ENCODE measurements at places on chromosomes 12 and 14.

DNA sequence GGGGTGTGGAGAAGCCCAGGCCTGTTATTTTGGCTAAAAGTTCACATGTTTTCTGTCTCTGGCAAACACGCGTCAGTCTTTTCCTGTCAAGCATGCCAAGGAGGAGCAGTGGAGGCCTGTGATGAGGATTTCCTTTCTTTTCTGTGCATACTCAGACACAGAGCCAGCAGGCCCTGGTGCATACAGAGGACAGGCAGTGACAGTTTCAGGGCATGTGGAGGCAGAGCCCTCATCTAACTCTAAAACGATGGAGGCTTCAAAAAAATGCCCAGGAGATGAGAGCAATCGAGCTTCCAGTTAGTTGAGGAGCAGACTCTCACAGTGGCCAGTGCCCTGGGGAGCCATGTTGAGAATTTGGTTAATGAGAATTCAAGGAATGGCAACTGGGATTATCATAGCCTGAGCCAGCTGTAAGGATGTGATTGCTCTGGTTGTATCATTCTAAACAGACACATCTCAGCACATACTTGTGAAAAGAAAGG, 66.5 kb downstream of the TRAFD1 start:
- no peak for DNase-seq

- no peak for DNase-seq
Observed at GRCh38 chr12:106135075-106135474, 3.7 kb downstream of the NUAK1 start.

DNA sequence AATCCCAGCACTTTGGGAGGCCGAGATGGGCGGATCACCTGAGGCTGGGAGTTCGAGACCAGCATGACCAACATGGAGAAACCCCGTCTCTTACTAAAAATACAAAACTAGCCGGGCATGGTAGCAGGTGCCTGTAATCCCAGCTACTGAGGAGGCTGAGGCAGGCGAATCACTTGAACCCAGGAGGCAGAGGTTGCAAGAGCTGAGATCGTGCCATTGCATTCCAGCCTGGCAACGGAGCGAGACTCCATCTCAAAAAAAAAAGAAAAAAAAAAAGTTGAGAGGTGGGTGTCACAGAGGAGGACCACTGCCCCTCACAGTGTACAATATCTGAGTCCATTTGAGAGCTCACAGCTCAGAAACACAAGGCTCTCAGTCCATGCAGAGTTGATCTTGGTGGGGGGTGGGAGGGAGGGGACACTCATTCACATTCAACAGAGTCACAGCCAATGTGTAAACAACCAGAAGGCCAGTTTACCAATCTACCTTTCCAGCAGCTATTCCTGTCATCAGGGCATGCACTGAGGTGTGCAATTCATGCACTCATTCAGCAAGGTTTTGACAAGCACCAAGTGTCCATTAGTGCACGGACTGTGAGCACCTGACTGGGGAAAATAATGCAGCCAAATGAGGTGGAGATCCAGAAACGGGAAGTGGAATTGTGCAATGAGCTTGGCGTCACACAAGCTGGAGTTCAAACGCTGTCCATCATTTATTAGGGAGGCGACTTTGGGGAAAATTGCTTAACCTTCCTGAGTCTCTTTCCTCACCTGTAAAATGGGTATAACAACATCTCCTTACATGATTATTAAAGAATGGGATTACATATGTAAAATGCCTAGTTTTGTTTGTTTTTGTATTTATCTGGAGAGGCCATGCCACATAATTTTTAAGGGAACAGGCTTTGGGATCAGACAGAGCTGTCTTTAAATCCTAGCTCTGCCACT, 4.4 kb upstream of the EIF5 start:
- peak; percentile 89 for DNase-seq

DNA sequence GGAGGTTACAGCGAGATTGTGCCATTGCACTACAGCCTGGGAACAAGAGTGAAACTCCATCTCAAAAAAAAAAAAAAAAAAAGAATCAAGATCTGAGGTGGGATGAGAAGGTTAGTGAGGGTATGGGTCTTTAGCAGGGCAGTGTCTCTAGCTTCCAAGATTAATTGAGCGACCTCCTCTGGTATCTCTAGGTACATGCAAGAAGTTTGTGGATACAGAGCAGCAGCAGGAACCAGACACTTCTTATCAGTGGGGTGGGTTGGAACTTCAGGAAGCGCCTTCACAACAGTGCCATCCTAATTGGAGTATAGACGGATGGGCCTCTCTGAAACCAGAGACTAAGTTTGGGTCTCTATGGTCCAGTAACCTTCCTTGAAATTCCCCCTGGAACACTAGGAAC, 51.9 kb upstream of the CISTR start:
- no peak for DNase-seq

- DNase-seq = no peak
Observed at GRCh38 chr14:72256055-72256454, 323.8 kb downstream of the RGS6 start.

Measured in inflammatory macrophage treated with lipopolysaccharide for 4 hours (primary cell).